ENCODE measurements at places on chromosomes 4 and X.

GRCh38 chr4:86319390-86319789 lies 40.5 kb downstream of the MAPK10 start:
- no peak for DNase-seq

DNA sequence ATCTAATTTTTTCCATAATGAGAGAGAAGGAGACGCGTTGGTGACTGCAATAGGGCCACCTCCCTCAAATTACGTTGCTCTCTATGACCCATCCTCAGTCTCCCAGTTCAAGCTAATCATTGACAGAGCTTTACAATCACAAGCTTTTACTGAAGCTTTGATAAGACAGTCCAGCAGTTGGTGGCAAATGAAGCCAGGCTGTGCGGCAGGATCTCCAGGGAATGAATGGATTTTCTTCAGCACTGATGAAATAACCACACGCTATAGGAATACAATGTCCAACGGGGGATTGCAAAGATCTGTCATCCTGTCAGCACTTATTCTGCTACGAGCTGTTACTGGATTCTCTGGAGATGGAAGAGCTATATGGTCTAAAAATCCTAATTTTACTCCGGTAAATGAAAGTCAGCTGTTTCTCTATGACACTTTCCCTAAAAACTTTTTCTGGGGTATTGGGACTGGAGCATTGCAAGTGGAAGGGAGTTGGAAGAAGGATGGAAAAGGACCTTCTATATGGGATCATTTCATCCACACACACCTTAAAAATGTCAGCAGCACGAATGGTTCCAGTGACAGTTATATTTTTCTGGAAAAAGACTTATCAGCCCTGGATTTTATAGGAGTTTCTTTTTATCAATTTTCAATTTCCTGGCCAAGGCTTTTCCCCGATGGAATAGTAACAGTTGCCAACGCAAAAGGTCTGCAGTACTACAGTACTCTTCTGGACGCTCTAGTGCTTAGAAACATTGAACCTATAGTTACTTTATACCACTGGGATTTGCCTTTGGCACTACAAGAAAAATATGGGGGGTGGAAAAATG lies at the start of gene KLB:
Gene KLB (plus strand): TSS at position 168 of the 821 bp plus-strand sequence. CDS start 20 bp downstream, at position 188.
- peak; percentile 91 for DNase-seq

DNA sequence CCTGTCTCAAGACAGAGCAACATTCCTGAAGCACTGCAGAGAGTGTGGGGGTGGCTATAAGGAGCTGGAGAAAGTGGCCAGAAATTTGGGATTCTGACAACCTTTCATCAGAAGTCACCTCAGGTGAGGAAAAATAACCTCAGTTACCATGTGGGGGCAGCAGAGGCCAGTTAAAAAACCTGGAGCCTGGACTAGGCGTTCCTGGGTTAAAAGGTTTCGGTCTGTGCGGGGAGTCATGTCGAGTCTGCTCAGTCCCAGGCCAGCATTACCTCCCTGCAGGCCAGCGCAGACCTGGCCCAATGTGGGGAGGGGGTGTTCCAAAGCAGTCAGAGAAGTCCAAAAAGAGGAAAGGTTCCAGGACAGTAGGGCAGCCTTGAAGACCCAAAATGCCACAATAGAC lies 10.9 kb upstream of the NALF2 start:
- peak; percentile 18 for DNase-seq

DNA sequence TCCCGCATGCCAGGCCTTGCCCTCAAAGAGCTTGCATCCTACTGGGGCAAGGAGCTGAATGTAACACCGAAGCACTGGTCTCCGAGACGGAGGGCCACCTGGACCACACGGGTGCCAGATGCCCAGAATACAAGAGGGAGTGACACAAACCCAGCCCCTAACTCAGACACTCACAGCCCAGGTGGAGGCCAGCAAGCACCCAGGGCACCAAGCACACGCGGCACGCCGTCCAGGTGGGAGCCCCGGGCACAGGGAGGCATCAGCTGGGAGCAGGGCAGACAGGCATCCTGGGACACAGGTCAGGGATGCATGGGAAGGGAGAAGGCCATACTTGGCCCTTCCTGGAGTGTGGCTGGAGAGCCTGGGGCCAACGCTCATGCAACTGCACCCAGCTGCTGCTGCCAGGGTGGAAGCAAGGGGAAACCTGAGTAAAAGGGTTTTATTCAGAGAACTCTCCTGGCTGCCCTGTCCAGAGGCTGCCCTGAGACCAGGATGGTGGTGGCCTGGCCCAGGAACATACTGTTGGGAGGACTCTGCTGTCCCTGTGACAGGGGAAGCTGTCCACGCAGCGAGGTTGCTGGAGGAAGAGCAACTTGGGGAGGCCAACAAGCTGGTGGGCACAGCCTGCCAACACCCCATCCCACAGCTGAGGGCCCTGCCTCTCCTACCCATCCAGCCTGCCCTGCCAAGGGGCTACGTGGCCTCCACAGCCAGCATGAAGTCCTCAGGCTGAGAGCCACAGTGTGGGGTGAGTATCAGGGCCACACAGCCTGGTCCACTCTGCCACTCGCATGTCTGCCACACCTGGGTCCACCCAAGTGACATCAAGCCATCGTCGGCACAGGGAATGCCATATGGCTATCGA lies 22.2 kb upstream of the PPP2R2C start:
- no peak for DNase-seq

DNA sequence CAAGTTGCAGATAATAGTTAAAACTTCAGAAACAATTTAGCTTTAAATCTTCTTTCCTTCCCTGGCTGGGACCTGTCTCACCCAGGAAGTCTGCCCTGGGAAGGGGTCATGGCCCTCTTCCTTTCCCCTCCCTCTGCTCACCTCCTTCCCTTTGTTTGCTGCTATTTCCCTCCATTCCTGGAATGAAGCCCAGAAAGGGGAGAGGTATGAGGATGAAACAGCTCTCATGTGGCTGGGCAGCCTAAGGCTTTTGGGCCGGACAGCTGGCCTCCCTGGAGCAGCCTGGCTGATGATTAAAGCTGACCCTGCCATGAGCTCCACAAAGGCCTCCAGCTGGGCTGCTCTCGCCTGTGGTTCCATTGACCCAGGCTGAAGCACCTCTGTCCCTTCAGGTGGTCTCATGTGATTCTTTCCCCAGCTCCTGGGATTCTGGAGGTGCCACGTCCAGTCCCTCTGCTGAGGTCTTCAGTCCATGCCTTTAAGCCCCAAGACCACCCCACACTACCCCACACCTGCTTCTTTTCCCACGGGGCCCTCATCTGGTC lies 202.1 kb downstream of the PTTG2 start:
- DNase-seq: no peak

GRCh38 chrX:78327370-78328086 lies at the start of gene CYSLTR1:
CYSLTR1 (minus strand) TSS chrX:78327611; CDS start chrX:78273746, 53,865 bp downstream.
- no peak for DNase-seq

GRCh38 chr4:4496592-4497372 lies 45.1 kb downstream of the STX18 start:
- no peak for DNase-seq

DNA sequence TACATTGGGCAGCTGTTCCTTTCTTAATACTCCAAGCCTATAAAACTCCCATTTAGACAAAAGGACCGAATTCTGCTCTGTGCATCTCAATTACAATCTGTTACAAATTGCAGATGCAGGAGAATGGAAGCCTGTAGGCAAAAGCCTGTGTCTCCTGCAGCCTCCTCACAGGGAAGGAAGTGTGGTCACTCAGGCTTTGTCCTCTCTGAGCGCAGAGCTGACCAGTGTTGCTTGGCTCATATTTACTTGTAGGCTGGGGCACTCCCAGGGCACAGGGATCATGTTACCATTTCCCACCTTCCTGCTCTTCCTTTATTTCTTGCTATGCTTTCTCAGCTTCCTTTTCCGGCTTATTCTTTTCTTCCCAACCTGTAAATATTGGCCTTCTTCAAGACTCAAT lies 15.7 kb downstream of the SUPT20HL2 start:
- DNase-seq: no peak

DNA sequence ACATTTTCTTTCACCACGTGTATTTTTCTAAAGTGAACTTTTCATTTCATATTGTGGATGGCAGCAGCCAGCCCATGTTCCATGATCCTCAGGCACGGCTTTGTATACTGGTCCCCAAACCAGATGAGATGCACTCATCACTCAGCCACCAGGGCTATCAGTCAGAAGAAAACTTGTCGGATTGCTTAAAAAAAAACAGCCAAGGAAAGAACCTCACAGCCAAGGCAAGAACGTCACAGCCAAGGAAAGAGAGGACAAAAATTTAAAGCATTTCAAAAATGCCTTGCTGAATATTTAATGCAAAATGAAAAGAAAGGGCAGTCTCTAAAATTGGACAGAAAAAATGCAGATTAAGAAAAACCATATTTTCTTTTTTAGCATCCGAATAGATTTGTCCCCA lies 333.3 kb downstream of the PDGFC start:
- DNase-seq: no peak

DNA sequence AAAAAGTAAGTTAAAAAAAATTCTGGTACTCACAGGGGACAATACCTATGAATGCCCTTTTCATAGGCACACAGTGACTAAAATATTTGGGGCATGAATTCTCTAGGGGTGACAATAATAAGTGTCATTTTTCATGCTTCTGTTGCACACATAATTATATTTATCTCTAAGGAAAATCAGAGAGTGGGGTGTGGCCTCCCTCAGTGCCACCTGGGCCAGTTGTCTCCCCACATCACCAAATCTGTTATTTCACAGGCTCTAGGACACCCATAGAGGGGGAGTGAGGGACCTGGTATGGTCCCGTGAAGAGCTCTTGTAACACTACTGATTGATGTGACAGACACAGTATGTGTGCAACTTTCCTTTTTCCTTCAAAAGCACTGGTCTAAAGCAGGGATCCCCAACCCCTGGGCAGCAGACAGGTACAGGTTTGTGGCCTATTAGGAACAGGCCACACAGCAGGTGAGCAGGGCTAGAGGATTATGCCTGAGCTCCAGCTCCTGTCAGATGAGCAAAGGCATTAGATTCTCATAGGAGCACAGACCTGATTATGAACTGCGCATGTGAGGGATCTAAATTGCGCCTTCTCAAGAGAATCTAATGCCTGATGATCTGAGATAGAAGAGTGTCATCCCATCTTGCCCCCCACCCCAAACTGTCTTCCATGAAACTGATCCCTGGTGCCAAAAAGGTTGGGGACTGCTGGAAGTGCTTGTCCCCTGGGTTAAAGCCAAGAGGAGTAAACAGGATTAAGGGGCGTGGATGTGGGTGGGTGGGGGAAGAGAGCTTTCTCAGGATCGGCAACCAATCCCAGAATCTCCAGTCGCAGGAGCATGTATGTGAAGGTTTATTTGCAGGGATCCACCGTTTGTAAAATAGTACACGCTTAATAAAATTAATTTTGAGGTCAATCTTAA lies 856 bp downstream of the SLC9B1 start:
- DNase-seq: peak; percentile 30

DNA sequence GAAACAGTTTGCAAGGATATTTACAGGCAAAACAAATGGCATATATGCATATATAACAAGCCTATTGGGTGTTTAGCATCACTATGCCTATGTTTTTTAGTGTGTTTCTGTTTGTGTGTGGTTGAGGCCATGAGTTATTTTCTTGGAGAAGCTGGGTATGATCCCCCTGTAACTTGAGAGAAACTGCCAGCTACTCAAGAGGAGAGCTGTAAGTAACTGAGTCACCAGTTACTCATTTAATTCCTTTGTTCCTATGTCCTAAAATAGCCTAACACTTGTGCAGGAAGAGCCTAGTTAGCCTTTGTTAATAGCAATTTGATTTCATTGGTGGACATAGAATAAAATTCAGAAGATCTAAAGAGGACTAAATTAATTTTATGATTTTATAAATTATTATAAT lies 79.1 kb downstream of the PWWP3B start:
- DNase-seq: no peak

- DNase-seq: no peak
Observed at GRCh38 chr4:158046345-158046744, 126.5 kb downstream of the GASK1B start.

GRCh38 chr4:61293707-61294400 lies 93.7 kb downstream of the ADGRL3 start:
- no peak for DNase-seq

GRCh38 chr4:109434007-109434971 lies 674 bp downstream of the SEC24B start:
- DNase-seq: peak; percentile 24

DNA sequence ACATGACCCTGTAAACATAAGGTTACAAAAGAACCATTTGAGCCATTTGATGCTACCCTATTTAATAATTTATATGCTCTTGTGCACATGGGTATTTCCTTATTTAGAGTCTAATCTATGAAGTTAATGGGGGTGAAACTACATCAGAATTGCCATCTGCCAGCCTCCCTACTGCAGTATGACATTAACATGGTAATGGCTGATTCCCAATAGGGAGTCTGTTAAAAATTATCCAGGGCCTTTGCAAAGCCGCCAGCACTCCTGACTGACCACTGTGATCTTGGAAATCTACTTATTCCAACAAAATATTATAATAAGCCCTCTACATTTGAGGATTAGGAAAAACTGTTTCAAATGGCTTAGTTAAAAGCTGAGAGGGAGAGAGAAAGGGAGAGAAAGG lies 153.7 kb downstream of the CLCN4 start:
- DNase-seq: no peak

- peak; percentile 4 for DNase-seq
Observed at GRCh38 chr4:95516528-95517017, 32.2 kb downstream of the UNC5C start.

DNA sequence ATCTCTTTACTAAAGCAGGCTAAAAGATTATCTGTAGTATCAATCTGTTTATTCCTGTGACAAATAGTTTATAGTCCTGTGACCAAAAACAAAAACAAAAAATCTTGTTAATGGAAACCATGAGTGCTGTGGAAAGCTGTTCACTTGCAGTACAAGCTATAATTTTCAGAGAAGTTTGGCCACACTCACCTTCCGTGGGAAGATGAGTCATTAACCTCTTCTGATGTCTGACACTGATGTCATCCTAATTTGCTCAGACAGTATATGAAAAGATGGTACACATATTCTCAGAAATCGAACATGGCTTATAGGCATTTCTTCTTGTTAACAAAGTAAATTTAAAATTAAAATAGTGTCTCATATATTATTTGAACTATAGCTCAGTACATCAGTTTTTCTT lies 19.9 kb upstream of the ENPP6 start:
- DNase-seq: peak; percentile 29

GRCh38 chr4:8319731-8320385 lies 50.3 kb downstream of the HTRA3 start:
- no peak for DNase-seq

- DNase-seq: no peak
Observed at GRCh38 chr4:82138374-82138773, 235.4 kb downstream of the HNRNPD start.

DNA sequence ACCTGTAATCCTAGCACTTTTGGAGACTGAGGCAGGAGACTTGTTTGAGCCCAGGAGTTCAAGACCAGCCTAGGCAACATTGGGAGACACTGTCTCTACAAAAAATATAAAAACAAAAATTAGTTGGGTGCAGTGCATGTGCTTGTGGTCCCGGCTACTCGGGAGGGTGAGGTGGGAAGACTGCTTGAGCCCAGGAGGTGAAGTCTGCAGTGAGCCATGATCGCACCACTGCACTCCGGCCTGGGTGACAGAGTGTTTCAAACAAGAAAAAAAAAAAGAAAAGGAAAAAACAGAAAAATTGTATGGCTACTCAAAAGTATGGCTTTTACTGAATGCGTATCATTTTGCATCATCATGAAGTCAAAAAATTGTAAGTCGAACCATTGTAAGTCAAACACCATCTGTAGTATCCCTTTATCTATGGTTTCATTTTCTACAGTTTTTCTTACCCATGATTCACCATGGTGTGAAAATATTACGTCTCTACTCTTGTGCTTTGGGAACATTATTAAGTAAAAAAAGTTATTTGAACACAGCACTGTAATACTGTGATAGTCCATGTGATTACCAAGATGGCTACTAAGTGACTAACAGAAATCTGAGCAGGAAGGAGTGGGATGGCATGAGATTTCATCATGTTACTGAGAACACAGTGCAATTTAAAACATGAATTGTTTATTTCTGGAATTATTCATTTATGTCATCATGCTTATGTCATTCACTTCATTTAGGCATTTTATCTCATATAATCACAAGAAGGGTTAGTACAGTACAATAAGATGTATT lies 26.5 kb upstream of the MANBA start:
- DNase-seq: no peak

Data from small intestine (tissue), 16 donors.